Ascending aorta (tissue), 2 donors: ENCODE measurements at places on chromosomes 6 and 20. TPM values are rescaled to one million over a fixed set of nuclear protein-coding genes. Genes with fewer than 3 reads are reported as not detected.

Gene MYLK2
- total RNA-seq, result not detected

Gene OTOR
- total RNA-seq, result not detected

Gene RSPH4A
- 17.9 TPM for total RNA-seq

Gene PRR18
- not detected for total RNA-seq

Gene LTB
- total RNA-seq, result not detected

Gene BCAS1
- total RNA-seq, result not detected

Gene PAQR8
- total RNA-seq, result 6.1 TPM

Gene CCND3
- total RNA-seq, result 130 TPM

Gene SLC17A2
- total RNA-seq, result not detected

Gene ADGRB3
- 4.4 TPM for total RNA-seq

Gene GINS1
- total RNA-seq, result not detected

Gene ASIP
- not detected for total RNA-seq

Gene MUC22
- not detected for total RNA-seq

Gene C6orf15
- total RNA-seq, result not detected

Gene FRMD1
- not detected for total RNA-seq

Gene PRL
- total RNA-seq, result not detected

Gene LHFPL5
- not detected for total RNA-seq

Gene TRIM10
- total RNA-seq, result not detected

Gene CLVS2
- total RNA-seq, result not detected

Gene CHD6
- total RNA-seq, result 42.9 TPM

Gene MLN
- total RNA-seq, result not detected

Gene PSORS1C2
- total RNA-seq, result 5.2 TPM

Gene KCNB1
- total RNA-seq, result not detected

Gene CST2
- total RNA-seq, result not detected

Gene PDYN
- not detected for total RNA-seq

Gene WDR46
- total RNA-seq, result 70.6 TPM

Gene CSNK2A1
- 74.1 TPM for total RNA-seq

Gene THBS2
- total RNA-seq, result 709 TPM

Gene ZNF165
- total RNA-seq, result not detected

Gene HRH3
- total RNA-seq, result 0.21 TPM

Gene TMEM74B
- total RNA-seq, result not detected

Gene POU5F1
- total RNA-seq, result not detected

Gene SAPCD1
- total RNA-seq, result not detected

Gene CLPSL2
- not detected for total RNA-seq

Gene ANGPT4
- total RNA-seq, result 5.7 TPM

Gene SDHAF4
- 3.5 TPM for total RNA-seq

Gene RANBP9
- 26.3 TPM for total RNA-seq

Gene EMILIN3
- 0.53 TPM for total RNA-seq

Gene PRDM13
- not detected for total RNA-seq

Gene PLCB4
- total RNA-seq, result 38.0 TPM

Gene TRAPPC3L
- total RNA-seq, result not detected

Gene MOCS3
- 4.7 TPM for total RNA-seq

Gene HLA-F
- total RNA-seq, result 75.0 TPM

Gene PSORS1C1
- total RNA-seq, result not detected

Gene TPD52L1
- total RNA-seq, result 93.6 TPM

Gene RNF217
- 7.3 TPM for total RNA-seq

Gene KIF16B
- total RNA-seq, result 6.3 TPM
